Activated naive CD4-positive, alpha-beta T cell treated with anti-CD3 and anti-CD28 coated beads, Interleukin-2, amount 50 U/mL, for 72 hours (primary cell): ENCODE measurements at places on chromosomes 6 and 20. TPM values are rescaled to one million over a fixed set of nuclear protein-coding genes. Genes with fewer than 3 reads are reported as not detected.

NHLRC1 gene
- total RNA-seq: not detected

COL12A1 gene
- total RNA-seq: not detected

HCK gene
- 0.16 TPM for total RNA-seq

CNR1 gene
- not detected for total RNA-seq

DYNLRB1 gene
- 72.0 TPM for total RNA-seq

SPATA25 gene
- total RNA-seq: 0.64 TPM

IFNGR1 gene
- 32.7 TPM for total RNA-seq

RSPH9 gene
- total RNA-seq: 0.09 TPM

BPI gene
- total RNA-seq: not detected

PACRG gene
- total RNA-seq: 0.43 TPM

CRYBG1 gene
- 23.0 TPM for total RNA-seq

DNMT3B gene
- total RNA-seq: 2.2 TPM

RIPOR3 gene
- not detected for total RNA-seq

AK9 gene
- total RNA-seq: 3.8 TPM

SLC18B1 gene
- 6.3 TPM for total RNA-seq

HSPA1L gene
- total RNA-seq: 2.3 TPM

ATG5 gene
- 28.2 TPM for total RNA-seq

GTSF1L gene
- total RNA-seq: 0.39 TPM

FOXF2 gene
- total RNA-seq: not detected

KCNK17 gene
- not detected for total RNA-seq

PGC gene
- not detected for total RNA-seq

ALDH8A1 gene
- 0.36 TPM for total RNA-seq

DUSP15 gene
- not detected for total RNA-seq

CCN2 gene
- not detected for total RNA-seq

SLC35B3 gene
- 6.9 TPM for total RNA-seq

REV3L gene
- total RNA-seq: 27.0 TPM

TMEM74B gene
- not detected for total RNA-seq

FAM120B gene
- 25.9 TPM for total RNA-seq

UNC5CL gene
- 2.8 TPM for total RNA-seq

ANKRD66 gene
- total RNA-seq: not detected

DZANK1 gene
- total RNA-seq: 1.3 TPM

SLC22A1 gene
- total RNA-seq: 1.2 TPM

GOPC gene
- 6.7 TPM for total RNA-seq

EPB41L1 gene
- 0.93 TPM for total RNA-seq

FAM83C gene
- not detected for total RNA-seq

OPN5 gene
- total RNA-seq: not detected

RIPOR2 gene
- total RNA-seq: 63.9 TPM

GJA1 gene
- total RNA-seq: 0.16 TPM

DLK2 gene
- 0.18 TPM for total RNA-seq
